ENCODE measurements at places on chromosomes 16 and 17.

DNA sequence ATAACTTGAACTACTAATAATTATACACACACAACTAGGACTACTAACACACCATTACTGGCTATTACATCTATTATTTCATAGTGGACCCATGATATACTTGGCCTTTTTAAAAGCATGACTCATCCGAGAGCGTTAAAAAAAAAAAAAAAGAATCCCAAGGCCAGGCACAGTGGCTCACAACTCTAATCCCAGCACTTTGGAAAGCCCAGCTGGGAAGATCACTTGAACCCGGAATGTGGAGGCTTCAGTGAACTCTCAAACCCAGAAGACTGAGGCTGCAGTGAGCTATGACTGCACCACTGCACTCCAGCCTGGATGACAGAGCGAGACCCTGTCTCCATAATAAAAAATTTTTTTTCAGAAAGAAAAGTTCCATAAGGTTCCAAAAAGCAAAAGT, 3.1 kb downstream of the GLG1 start:
- no peak for DNase-seq

DNA sequence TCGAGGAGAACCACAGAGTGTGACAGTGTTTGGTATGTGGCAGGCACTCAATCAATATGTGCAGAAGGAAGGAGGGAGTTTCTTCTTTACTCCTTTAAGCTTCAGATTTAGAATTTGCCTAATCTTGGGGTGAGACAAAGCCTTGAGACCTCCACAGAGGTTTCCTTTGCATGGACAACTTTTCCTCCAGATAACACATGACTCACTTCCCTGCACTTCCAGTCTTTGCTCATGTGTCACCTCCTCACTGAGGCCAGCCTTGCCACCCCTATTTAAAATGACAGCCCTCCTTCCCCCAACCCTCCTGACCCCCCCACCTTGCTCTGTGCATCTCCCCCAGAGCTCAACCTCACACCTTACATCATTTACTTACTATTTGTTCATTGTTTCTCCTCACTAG, 17.4 kb upstream of the NOS2 start:
- no peak for DNase-seq

DNA sequence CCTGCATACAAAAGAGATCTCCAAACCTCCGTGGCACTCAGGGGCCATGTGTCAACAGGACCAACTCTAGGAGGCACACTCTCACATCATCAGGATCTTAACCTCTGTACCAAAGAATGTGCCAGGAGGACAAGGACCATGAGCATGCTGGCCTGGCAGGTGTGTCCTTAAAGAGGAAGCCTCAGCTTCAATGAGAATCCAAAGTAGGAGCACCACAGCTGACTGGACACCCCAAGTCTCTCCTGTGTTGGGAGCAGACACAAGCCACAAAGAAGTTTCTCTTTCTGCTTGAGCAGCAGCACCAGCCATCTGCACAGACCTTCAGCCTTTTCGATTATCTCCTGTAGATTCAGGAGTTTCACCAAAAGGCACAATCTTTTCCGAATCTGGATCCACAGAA, 1734.5 kb downstream of the TP53TG3F start:
- no peak for DNase-seq

DNA sequence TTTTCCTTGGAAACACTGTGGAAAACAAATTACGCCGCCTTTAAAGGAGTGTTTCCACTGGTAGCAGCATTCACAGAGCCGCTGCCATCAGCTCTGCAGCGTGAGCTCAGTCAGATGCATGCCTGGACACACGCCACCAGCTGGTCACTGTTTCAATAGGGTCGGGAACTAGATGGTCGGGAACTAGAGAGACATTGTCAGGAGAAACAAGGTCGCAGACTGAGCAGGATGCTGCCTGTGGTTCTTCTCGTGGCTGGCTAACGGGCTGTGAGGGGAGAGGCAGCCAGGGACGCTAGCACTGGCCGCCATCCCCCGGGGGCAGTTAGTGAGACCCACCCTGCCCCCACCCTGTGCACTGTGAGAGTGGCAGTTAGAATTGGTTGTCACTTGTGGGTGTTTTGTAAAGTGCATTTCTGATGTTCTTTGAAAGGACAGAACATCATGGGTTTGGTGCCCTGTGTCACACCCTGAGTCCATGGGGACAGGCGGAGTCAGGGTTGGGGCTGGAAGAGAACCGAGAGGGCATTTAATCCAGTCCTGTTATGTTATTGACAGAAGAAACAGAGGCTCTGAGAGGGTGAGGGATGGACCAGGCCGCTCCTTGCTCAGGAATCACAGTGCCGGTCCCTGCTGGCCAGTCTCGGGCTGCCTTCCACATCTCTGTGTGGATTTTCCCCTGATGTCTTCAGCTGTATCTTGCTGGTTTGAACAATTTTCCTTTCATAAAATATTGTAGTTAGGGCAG, 86.3 kb downstream of the SPECC1 start:
- DNase-seq: no peak

DNA sequence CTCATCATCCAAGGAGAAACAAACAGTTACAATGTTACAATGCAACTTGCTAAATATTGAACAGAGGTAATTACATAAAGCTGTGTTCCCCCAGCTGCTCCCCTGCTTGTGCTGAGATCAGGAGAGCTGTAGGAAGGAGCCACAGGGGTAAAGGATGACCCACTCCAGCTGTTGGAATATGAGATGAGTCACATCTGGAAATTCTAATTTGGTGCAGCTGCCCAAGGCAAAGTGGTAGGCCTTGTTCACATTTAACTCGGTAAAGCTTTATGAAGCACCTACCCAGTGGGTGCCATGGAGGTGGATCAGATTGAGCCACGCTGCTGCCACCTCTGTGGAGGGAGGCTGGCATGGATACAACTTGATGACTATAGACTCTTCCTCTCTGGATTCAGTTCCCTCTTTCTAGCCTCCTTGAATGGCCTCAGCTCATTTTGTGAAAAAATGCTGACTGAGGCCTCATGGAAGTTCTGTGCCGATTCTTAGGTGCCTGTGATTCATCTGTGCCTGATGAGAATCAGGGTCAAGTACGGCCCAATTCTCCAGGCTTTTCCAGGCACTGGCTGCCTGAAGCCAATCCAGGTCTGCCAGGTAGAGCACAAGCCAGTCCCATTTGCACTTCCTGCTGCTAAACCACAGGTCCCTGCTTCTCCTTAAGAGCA, 7.4 kb downstream of the ZNF689 start:
- no peak for DNase-seq

GRCh38 chr17:50359005-50359699, 13.2 kb downstream of the XYLT2 start:
- no peak for DNase-seq

DNA sequence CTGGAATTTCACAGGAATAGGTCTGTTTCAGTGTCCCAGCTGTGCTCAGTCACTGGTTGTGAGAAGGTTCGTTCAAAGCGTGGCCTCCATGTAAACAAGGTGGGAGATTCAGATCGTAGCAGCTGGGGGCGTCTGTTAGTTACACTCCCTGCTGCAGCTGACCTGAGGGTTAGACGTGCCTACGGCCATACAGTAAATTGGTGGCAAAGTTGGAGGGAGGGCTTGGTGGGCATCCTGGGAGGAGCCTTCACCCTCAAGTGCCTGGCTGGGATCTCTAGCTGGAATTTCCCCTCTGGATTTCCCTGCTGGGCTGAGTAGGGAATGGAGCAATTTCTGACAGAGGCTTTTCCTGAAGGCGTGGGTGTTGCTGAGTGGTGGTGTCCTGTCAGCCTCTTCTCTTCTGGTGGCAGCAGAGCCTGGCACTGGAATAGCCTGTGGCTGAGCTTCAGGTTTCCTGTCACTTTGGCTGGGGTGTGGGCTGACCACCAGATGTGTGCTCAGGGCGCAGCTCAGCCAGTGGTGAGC, 6.4 kb downstream of the FCSK start:
- peak; percentile 45 for DNase-seq

GRCh38 chr17:73393962-73394361, 82.2 kb upstream of the CDC42EP4 start:
- no peak for DNase-seq

GRCh38 chr16:57242650-57243049, 2.4 kb upstream of the ARL2BP start:
- DNase-seq: no peak

DNA sequence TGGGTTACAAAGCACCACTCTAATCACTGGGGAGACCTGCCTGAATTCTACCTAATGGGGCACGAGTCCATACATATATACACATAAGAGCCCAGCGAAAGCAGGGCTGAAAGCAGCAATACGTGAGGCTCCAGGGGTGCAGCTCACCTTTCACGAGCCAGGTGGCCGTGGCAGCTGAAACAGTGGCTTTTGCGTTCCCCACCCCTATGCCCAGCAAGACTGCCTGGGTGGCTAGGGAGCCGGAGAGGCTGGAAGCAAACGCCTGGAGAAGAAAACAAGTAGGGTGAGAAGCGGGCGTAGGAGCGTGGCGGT, 618 bp downstream of the RUSF1 start:
- peak; percentile 36 for DNase-seq

DNA sequence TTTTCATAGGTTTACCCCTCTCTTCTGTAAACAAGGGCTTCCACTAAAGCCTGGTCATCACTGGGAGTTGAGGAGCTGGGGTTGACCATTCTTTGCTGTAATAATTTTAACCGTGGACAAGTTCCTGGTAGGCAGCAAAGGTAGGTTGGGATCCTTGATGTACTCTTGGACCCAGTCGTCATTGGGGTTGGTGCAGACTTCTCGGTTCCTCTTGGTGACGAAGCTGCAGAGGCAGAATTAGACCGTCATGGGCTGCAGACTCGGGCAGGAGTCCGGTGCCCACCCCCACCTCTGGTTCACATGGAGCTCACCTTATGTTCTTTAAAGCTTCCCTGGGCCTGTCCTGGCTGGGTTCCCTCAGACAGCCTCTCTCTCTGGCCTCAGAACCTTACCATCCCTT, 3.8 kb downstream of the CCL16 start:
- DNase-seq: peak; percentile 44

- no peak for DNase-seq
Measured at GRCh38 chr17:17134957-17135333, 71.2 kb downstream of the PLD6 start.

DNA sequence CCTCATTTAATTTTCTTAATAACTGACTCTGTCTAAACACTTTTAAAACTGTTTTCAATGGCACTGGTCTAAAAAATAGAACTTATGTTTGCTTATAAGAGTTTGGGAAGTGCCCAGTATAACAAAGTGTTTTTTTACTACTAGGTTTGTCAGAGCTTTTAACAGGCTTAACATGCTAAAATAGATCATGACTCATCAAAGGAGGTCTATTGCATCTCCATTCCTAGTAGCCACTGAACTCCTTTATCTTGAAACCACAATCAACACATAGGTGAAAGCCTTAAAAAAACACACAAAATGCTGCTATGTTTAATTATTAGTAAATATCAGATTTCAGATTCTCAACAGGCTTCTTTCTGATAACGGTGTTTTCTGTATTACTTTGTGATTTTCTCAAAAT, 196.4 kb upstream of the KIF2B start:
- no peak for DNase-seq

DNA sequence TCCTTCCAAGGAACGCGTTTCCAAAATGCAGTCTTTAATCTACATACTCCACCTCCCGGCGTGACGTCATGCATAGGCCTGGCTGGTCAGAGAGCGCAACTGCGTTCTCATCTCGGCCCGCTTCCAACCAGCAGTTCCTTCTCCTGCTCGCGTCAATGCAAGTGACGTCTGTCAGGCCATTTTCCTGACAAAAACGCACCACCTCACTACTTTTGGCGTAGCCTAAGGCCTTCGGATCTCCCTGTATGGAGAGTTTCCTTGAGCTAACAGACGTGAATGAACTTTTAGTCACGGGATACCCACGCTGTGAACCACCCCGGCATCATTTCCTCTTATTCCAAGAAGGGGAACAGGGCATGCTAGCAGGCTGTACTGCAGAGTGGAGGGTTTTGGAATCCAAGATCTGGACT, 25.0 kb downstream of the TEX14 start:
- DNase-seq: no peak

DNA sequence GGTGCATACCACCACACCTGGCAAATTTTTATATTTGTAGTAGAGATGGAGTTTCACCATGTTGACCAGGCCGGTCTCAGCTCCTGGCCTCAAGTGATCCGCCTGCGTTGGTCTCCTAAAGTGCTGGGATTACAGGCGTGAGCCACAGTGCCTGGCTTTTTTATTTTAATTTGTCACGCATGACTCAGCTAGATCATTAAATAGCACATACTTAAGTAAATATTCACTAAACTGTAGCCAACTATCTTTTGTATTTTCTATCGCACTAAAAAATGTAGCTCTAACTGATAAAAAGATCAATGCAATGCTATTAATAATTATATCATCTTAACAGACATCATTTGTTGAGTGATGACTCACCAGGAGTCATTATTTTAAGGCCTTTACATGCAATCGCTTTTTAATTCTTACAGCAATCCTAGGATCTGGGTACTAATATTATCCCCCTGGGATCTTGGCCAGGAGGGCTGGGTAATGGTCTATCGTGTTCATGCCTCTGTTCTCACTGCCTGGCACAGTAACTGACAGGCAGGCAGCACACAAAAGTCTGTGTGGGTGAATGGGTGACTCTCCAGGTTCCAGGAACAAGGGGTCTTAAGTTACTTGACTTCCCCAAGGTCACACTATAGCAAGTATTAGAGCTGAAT, 693.5 kb upstream of the EEF2KMT start:
- no peak for DNase-seq

GRCh38 chr16:85492295-85492864, 120.7 kb upstream of the GSE1 start:
- peak; percentile 43 for DNase-seq

- DNase-seq: peak; percentile 79
Measured at GRCh38 chr17:47315451-47316266, 8.1 kb upstream of the EFCAB13 start.

DNA sequence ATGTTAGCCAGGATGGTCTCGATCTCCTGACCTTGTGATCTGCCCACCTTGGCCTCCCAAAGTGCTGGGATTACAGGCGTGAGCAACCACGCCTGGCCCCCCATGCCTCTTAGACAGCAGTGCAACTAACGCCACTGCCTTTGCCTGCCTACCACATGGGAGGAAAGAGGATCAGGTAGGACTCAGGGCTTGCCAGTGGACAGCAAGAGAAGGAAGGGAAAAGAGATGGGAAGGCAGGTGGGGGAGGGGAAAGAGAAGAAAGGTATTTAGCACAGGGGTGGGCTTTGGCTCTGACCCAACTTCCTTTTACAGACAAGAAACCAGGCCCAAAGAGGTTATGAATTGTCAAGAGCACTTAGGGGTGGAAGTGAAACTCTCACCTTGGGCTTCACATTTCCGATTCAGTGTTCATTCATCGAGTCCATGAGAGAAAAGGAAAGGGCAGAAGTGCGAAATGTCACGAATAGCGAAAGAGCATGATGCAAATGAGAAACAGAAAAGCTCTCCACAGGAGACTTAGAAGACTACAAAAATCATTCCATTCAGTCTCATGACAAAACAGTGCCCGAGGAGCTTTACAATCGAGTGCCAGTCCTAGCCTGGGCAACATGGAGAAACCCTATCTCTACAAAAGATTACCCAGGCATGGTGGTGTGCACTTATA, 36.4 kb downstream of the CDK5R1 start:
- peak; percentile 98 for DNase-seq
